Activated CD4-positive, alpha-beta T cell treated with anti-CD3 and anti-CD28 coated beads, Interleukin-2, amount 10 ng/mL, durations not matched to agents 7 days and 5 days (primary cell): ENCODE measurements at places on chromosomes 7 and 10.

DNA sequence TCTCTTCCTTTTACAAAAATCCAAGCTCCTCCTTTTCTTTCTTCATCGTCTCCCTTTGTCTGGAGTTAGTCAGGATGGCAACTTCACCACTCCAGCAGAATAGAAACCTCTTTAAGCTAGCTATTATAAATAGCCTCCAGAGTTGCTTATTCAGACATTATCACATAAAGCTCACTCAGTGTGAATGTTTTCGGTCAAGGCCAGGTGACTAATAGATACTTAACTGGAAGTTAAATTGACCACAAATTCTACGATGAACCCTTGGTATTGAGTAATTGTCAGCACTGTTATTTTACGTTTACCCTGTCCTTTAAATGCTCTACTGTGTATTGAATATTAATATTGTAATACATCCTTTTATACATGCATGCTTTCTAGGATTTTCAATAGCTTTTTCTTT, 340.4 kb downstream of the OTUD1 start:
- no peaks in the 10 kb centered on the region for H3K36me3 ChIP-seq
- no peaks in the 10 kb centered on the region for H3K4me1 ChIP-seq
- DNase-seq = no peak
- H3K27ac ChIP-seq = no peak overlapping the region

GRCh38 chr10:79555354-79556309, 4.6 kb downstream of the SFTPA2 start:
- DNase-seq = no peak
- H3K4me3 ChIP-seq = no peak overlapping the region
- peaks cover 8% of the 10 kb centered on the region for H3K4me1 ChIP-seq

DNA sequence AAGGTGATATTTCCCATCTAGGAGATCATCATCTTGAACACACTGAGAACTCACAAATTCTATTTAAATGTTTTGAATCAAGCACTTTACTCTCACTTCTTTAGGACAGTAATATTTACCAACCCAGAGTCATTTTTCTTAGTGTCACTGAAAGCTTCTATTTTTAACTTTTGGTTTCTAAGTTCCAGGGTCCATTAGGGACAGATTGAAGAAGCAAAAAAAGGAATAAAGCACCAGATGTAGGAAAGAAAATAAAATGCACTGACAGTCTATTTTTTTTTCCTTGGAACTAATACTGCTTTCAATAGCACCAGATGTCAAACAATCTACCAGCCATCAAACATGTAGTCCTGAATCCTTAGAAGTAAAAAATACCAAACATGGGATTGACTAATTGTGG, 526.7 kb upstream of the LRRN3 start:
- H3K4me1 ChIP-seq = no peaks in the 10 kb centered on the region
- H3K36me3 ChIP-seq = no peaks in the 10 kb centered on the region
- no peaks in the 10 kb centered on the region for H3K27me3 ChIP-seq
- no peak for DNase-seq
- no peak overlapping the region for H3K4me3 ChIP-seq

DNA sequence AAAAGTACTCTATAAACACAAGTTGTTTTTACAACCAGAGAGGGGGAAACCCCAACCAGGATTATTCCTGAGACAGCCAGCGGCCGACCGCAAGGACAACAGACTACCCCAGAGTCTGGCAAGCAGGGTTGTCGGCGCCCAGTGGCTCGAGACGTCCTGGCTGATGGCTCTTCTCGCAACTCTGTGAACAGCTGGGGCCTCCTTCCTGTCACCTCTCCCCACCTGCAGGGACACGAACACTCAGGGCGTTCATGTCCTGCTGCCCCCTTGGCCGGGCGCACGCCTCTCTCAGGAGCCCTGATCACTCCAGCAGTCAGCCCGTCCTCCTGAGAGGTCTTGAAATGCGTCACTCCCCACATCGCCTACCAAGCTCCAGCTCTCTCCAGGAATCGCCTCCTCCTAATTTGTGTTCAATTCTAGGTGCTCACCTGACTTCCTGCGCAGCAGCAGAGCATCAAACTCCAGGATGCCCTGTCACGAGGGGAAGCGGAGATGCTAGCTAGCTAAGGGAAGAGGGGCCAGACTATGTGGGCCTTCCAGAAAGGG, 66.4 kb upstream of the TNRC18 start:
- H3K4me3 ChIP-seq = no peak overlapping the region
- H3K4me1 ChIP-seq = peaks cover 38% of the 10 kb centered on the region
- no peak for DNase-seq
- peaks cover 11% of the 10 kb centered on the region for H3K36me3 ChIP-seq

DNA sequence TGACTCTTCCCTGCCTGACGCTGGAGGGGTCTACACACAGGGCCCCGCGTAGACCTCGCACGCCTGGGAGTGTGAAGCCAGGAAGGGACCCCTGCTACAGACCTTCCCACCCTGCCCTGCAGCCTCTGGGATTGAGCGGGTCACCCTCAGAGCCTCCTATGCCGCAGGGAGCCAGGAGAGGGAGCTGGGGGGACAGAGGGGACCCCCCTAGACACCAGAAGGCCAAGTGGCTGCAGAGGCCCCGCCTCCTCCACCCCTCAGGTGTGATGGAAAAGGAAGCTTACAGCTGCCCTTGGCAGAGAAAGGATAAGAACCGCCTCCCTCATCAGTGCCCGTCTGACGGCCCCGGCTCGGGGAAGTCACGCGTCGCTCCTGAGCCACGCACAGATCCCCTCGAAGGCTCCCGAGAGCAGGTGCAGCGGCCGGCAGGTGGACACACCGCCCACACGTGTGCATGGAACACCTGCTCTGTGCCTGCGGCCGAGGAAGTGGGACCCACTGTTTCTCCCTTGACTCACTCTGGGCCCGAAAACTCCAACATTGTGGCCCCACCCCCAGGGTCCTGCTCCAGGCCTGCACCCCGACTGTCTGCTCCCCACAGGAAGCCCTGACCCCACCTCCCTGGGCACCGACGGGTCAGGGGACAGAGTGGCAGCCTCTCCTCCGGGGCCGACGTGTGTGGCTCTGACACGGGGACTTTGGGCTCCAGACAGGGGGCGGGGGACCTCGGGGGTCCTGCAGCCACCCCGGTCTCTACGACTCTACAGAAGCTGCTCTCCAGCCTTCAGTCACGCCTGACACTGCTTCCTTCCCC, 73.3 kb downstream of the MICALL2 start:
- no peak overlapping the region for H3K27ac ChIP-seq
- DNase-seq = no peak
- H3K4me3 ChIP-seq = no peak overlapping the region
- peaks cover 3% of the 10 kb centered on the region for H3K27me3 ChIP-seq

GRCh38 chr10:14102056-14102455, 228.7 kb downstream of the FRMD4A start:
- peaks cover 7% of the 10 kb centered on the region for H3K27me3 ChIP-seq
- no peak overlapping the region for H3K27ac ChIP-seq
- no peak overlapping the region for H3K4me3 ChIP-seq
- H3K36me3 ChIP-seq = no peaks in the 10 kb centered on the region

- DNase-seq = no peak
- peaks cover 11% of the 10 kb centered on the region for H3K27me3 ChIP-seq
- H3K4me3 ChIP-seq = no peak overlapping the region
- H3K27ac ChIP-seq = no peak overlapping the region
Measured at GRCh38 chr10:49502358-49502757, 36.6 kb downstream of the ERCC6 start.

- peaks cover 3% of the 10 kb centered on the region for H3K36me3 ChIP-seq
- H3K27ac ChIP-seq = no peak overlapping the region
- no peak overlapping the region for H3K4me3 ChIP-seq
- peaks cover 20% of the 10 kb centered on the region for H3K4me1 ChIP-seq
- H3K27me3 ChIP-seq = no peaks in the 10 kb centered on the region
- no peak for DNase-seq
Measured at GRCh38 chr10:80538481-80539185, 931 bp downstream of the SH2D4B start.
